ENCODE measurements at places on chromosomes 13 and 19.

- DNase-seq, result no peak
Measured at GRCh38 chr13:61960981-61961380, 545.3 kb upstream of the PCDH20 start.

DNA sequence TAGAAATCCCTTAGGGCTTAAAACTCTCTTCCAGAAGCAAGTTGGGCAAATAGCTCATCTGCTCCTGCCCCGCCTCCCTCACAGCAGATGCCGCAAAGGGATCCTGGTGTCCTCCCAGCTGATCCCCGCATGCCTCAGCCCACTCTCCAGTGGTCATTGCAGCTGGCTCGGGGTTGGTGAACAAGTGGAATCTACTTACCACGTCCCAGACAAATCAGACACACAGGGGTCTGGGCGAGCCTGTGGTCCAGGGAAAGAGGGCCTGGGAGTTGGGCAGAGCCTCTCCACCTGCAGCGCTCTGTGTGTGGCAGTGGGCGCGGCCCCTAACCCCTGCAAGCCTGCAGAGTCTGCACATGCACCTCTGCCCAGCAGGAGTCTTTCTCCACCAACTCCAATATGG, 10.8 kb upstream of the C19orf33 start:
- no peak for DNase-seq

DNA sequence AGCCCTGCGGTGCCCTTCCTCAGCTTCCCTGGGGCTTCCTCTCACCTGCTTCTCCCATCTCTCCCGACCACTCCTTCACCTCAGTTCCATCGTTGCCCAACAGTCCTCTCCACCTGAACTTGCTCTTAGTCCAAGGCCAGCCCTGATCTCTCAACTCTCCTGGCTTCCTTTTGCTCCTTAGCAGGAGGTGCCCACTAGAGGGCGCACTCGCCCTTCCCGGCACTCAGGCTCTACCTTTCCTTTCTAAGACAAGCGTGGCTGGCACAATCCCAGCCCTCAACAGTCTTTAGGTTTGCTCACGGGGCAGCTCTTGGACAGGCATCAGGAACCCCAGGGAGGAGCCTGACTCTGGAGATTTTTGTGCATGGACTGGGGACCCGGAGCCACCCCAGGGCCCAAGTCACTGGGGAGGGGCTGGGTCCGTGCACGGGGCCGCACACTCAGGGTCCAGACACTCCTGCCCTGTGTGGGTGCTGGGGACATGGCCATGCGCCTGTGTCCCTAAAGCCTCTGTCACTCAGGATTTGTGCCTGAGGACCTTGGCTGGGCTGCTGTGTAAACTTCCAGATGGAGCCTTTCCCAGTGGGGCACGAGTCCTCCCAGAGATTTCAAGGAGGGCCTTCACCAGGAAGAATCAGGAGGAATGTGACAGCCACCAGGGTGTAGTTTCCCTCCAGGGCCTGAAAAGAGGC, 12.1 kb upstream of the CEACAM8 start:
- peak; percentile 7 for DNase-seq

- peak; percentile 70 for DNase-seq
Measured at GRCh38 chr13:113863524-113864272, at the start of gene GAS6. GAS6 (minus strand) TSS chr13:113864076; CDS start chr13:113863920, 156 bp downstream.

- DNase-seq, result peak; percentile 30
Measured at GRCh38 chr13:98083936-98084335, 59.0 kb upstream of the FARP1 start.

DNA sequence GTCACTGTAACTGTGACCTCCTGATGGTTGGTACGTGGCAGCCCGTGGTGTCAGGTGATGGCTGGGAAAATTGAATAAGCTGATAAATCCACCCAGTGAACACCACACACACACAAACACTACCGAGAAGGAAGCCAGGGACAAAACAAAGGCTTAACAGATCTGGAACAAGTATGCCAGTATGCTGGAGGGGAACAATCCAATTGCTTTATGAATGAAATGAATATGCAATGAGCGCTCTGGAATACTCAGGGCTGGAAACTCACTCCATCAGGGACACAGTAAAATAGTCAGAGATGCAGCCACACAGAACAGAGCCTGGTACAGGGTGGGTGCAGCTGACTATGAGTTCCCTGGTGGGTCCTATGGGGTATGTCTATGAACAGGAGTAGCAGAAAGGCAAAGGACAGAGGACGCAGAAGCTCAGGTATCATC, 16.7 kb downstream of the TMTC4 start:
- no peak for DNase-seq

GRCh38 chr13:92896842-92897241, 329.8 kb upstream of the GPC6 start:
- peak; percentile 1 for DNase-seq

- peak; percentile 18 for DNase-seq
Measured at GRCh38 chr13:110662777-110663443, 43.0 kb downstream of the CARS2 start.

Data from AG10803 (cell line).